Spleen (tissue), 13 donors: ENCODE measurements at places on chromosomes 12 and 14. TPM values are rescaled to one million over a fixed set of nuclear protein-coding genes. Genes with fewer than 3 reads are reported as not detected.
A peak's percentile ranks its signal among the peaks of the same experiment; 100 is the strongest.

- DNase-seq, result no peak
These were observed 87.9 kb downstream of the GAS2L3 start for GRCh38 chr12:100661300-100661951.

The ENDOU gene
- 0.16 TPM for polyA plus RNA-seq

The SLC39A5 gene
- 0.22 TPM for polyA plus RNA-seq

- DNase-seq, result peak; percentile 47
These were observed 21.0 kb upstream of the CD9 start for GRCh38 chr12:6178981-6179761.

- no peak for DNase-seq
These were observed 848.6 kb upstream of the LRFN5 start for GRCh38 chr14:40758076-40758475.

GRCh38 chr14:49966304-49966809 is 73.5 kb downstream of the ARF6 start:
- DNase-seq, result no peak

DNA sequence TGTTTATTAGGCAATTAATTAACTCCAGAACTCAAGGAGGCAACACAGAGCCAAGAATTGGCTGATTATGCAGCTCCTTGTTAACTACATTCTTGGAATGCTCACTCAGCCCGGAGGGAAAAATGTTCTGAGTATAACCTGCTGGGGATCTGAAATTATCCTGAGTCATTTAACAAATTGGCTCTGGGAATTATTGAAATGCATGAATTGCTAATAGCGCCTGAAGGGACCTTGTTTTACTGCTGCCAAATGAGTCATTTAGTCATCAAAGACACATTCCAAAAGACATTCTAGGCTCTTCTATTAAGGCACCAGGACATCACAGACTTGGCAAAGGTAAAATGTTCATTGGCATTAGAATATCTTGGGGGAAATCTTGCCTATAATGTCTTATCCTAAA is 13.0 kb downstream of the TMEM52B start:
- no peak for DNase-seq

GRCh38 chr14:60777856-60778578 is 43.5 kb downstream of the MNAT1 start:
- DNase-seq, result no peak

DNA sequence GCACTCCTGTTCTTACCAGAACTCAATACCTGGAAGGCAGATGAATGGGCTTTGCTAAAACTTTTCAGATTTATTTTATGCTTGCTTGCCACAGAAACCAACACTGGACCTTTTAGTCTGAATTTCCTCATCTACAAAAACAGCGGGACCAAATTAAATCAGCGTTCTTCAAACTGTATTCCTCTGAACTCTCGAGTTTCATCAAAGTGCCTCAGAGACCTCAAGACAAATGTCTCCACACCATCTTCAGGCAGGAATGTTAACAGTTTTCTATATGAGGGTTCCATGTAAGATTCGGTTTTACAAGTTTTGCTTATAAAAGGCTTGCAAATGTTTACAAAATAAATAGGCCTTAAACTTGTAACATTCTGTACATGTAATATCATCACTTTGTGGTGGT is 74.6 kb downstream of the MED13L start:
- no peak for DNase-seq

The PLEKHD1 gene
- 0.09 TPM for polyA plus RNA-seq

DNA sequence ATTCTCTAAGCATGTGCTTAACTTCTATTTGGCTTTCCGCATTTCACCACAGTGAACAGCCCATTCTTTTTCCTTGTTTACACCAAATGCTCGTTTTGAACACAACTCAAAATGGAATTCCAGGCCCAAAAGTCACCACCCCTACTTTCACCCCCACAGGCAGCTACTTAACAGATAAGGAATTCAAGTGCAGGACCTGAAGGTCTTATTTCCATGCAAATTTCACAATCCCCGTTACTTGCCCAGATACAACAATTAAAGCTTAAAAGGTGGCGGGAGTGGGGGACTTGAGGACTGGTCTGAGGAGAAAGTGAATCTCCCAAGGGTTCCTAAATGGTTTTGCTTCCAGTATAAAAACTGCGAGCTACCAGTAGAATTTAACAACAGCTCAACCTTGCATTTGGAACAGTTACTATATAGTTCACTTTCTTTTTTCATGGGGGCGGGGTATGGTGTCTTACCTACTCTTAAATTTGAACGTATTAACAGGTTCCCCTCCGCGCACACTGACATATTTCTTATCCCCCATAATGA is 3.7 kb downstream of the USP44 start:
- DNase-seq, result no peak

GRCh38 chr14:55094292-55095157 is 34.5 kb upstream of the LGALS3 start:
- DNase-seq, result no peak

The C12orf60 gene
- polyA plus RNA-seq, result 2.2 TPM

DNA sequence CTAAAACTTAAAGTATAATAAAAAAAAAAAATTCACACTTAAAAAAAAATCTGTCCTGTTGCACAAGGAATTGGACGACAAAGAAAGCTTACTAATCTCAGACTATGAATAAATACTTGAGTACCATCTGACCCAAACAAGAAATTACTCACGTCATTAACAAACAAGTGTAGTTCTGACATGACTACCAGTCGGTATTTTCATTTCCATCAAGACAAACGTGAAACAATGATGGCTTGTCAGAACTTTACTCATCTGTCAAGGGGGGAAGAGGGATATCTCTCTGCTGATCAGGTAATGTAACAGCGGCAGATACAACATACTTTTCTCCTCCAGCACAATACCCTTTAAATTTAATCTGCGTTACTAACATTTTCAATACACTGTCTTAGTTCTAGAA is 78.3 kb downstream of the CDK17 start:
- no peak for DNase-seq

The RIPK3 gene
- polyA plus RNA-seq, result 18.4 TPM

The C12orf50 gene
- not detected for polyA plus RNA-seq

The ZCCHC8 gene
- 25.9 TPM for polyA plus RNA-seq

DNA sequence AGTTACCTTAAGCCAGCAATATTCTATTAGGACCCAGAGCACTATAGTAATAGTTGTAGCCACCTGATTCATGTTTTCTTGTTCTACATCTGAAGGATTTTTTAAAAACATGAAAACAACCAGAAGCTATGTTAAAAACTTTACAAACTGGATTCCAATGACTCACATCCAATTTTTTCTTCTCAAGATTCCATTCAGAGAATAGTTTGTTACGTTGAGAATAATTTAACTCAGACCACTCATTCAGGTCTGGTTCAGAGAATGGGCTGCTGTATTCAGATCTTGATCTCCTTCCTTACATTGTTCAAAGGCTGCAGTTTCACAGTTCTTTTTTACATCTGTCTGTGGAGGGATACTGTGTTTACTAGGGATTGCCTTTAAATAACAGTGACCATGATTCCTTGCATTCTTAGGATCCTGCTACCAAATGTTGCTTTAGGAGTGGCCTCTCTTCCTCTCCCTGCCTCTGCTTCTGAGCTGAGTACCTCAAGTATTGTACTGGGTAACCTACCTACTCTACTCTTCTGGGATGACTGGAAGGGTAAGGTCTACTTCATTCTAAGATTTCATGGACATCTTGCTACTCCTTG is 448.0 kb upstream of the FBXO33 start:
- DNase-seq, result no peak

DNA sequence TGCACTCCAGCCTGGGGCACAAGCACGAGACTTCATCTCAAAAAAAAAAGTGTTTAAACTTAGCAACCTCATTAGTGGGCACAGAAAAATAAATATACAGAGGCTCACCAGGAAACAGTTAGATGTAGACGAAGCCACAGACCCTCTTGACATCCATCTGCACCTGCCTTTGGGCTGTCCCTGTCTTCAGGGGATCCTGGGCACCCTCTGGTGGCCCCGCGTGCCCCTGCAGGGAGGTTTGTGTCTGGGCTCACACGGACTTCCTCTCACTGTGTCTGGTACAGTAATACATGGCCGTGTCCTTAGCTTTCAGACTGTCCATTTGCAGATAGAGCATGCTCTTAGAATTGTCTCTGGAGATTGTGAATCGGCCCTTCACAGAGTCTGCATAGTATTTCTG is 916.5 kb downstream of the TMEM121 start:
- no peak for DNase-seq

DNA sequence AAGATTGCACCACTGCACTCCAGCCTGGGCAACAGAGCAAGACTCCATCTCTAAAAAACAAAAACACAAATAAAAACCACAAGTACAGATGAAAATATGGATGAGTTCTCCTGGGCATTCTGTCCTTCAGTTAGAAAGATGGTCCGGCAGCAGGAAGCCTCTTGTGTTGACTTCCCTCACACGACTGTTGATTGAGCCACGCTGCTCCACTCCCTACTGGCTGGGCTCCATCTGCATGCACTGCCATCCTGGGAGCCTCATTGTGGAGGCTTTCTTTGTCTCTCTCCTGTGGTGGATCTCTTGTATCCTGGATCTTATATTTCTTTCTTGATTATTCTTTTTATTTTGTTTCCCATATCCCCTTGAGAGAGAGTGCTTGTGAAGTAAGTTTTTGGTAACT is 30.8 kb upstream of the TBC1D30 start:
- DNase-seq, result no peak

The HNRNPA1 gene
- 1,168 TPM for polyA plus RNA-seq

GRCh38 chr14:40623643-40624042 is 983.0 kb upstream of the LRFN5 start:
- no peak for DNase-seq

The B4GALNT3 gene
- 1.8 TPM for polyA plus RNA-seq

GRCh38 chr14:87629788-87630187 is 363.2 kb downstream of the GALC start:
- DNase-seq, result no peak

DNA sequence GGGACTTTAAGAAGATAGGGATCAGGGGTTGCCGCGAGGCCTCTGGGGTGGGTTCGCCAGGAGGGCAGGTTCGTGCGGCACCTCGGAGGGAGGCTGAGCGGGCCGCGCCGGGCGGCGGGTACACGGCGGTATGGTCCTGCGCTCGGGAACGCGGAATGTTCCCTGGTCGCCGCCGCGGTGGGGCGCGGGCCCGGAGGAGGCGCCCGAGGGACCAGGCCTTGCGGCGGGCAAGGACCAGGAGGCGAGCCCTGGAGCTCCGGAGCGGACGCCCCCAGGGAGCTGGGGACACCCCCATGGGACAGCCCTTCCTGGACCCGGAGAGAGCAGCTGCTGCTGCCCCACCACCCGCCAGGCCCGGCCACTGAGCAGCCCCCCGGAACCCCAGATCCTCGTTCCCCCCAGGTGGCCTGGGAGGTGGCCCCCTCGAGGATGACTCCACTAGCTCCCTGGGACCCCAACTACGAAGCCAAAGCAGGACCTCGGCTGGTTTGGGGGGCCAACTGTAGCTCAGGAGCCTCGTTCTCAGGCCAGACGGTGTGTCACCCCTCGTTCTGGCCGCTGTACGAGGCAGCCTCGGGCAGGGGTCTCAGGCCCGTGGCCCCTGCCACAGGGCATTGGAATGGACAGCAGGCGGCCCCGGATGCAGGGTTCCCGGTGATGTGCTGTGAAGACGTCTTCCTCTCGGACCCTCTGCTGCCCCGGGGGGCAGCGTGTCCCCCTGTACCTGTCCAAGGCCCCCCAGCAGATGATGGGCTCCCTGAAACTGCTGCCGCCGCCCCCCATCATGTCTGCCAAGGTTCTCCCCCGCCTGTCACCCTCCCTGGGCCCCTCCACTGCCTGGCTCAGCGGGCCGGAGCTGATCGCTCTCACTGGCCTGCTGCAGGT is 45.6 kb upstream of the SLC8A3 start:
- no peak for DNase-seq

DNA sequence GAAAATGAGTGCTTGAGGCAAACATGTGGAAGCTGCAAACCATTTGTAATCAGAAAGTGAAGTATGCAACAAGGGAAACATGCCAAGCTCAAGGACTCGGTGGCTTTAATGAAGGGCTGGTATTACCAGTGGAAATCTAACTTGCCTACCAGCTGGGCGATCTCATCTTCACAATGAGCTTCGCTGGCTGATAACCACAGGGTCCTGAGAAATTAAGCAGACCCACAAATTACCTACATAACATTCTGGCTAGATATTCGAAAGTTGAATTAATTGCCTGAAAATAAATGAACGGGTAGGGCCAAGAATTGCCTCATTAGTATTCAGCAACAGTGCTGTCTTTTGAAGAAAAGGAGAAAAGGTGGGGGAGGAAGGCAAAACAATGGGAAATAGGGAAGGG is 439.4 kb downstream of the PDZRN4 start:
- DNase-seq, result no peak

DNA sequence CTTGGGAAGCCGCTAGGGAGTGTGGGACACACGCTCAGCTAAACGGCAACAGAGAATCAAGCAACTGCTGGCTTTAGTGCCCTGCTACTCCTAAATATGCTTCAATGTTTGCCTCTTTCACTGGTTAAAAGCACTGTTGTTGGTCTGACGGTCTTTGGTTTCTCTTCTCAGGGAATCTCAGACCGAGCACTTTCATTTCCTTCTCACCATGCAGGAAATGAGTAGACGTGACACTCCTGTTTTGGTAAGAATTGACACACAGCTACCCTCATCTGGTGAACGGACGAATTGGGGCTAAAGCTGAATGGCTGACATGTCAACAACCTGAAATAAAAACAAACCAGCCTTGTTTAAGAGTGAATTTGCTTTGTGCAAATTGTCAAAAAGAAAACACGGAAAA is 57.5 kb upstream of the PIWIL1 start:
- no peak for DNase-seq

GRCh38 chr12:105569886-105570285 is 239.4 kb downstream of the C12orf75 start:
- no peak for DNase-seq

GRCh38 chr12:94636462-94637085 is 13.8 kb downstream of the TMCC3 start:
- no peak for DNase-seq

GRCh38 chr12:91542067-91542466 is 359.4 kb upstream of the DCN start:
- no peak for DNase-seq

The TAS2R14 gene
- polyA plus RNA-seq, result 1.6 TPM

The PRIMA1 gene
- 2.0 TPM for polyA plus RNA-seq

DNA sequence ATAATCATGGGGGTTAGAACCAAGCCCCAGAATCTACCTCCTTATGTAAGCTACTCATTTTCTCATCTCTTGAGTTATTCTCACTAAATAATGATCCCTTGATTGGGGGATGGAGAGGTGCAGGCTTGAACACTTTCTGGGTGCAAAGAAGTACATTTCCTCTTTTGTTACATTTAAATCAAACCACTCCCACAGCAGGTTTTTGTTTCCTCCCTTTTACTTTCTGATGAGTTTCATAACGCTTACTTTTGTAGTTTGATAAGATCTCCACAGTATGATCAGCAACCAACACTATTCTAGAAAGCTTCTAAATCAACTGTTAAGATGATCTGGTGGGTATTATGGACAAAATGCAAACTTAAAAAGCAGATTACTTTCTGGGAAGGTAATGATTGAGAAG is 20.5 kb downstream of the VCPKMT start:
- DNase-seq, result no peak
